Lung microvascular endothelial cell (primary cell): ENCODE measurements at places on chromosomes 7 and 10. TPM values are rescaled to one million over a fixed set of nuclear protein-coding genes. Genes with fewer than 3 reads are reported as not detected.

STEAP2 gene
- under 0.01 and 2.0 TPM in 2 replicates for total RNA-seq

EMX2 gene
- not detected in 2 replicates for total RNA-seq

TWNK gene
- total RNA-seq: 3.5 and 6.3 TPM in 2 replicates

CPSF4 gene
- total RNA-seq: 16.3 and 17.4 TPM in 2 replicates

SLC18A3 gene
- total RNA-seq: not detected in 2 replicates

SCIN gene
- total RNA-seq: not detected in 2 replicates

SDK1 gene
- total RNA-seq: 0.44 and 0.79 TPM in 2 replicates

SFTPA1 gene
- not detected in 2 replicates for total RNA-seq

EGFR gene
- total RNA-seq: 0.20 and 0.65 TPM in 2 replicates

GIMAP6 gene
- total RNA-seq: 159 and 175 TPM in 2 replicates

ERVW-1 gene
- not detected in 2 replicates for total RNA-seq

DNA sequence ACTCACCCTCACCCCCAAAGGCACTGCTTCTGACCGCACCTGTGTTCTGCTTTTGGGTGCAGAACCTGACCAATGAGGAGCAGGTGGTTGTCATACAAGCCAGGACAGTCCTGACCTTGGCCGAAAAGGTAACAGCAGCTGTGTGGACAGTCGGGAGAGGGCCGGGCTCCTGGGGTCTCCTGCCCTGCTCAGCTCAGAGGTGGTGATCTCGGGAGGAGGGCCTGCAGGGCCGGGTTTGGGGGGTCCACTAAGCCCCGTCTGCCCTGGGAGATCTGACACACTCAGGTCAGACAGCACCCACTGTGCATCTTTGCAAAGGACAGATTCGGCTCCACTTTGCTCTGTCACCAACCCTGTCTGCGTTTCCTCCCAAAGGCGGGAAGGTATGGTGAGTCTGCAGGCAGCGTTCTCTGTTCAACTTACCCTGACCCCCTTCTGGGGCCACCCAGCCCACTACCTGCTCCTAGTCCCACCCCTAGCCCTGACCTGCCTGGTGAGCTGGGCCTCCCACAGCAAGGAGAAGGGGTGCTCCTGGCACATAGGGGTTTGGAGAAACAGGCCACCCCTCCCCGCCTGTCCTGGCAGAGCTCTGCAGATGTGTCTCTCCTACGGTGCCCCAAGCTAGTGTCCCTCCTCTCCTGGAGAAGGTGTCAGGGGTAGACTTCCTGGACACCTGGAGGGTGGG lies 33.7 kb upstream of the DPYSL4 start:
- DNase-seq: no peak

DNA sequence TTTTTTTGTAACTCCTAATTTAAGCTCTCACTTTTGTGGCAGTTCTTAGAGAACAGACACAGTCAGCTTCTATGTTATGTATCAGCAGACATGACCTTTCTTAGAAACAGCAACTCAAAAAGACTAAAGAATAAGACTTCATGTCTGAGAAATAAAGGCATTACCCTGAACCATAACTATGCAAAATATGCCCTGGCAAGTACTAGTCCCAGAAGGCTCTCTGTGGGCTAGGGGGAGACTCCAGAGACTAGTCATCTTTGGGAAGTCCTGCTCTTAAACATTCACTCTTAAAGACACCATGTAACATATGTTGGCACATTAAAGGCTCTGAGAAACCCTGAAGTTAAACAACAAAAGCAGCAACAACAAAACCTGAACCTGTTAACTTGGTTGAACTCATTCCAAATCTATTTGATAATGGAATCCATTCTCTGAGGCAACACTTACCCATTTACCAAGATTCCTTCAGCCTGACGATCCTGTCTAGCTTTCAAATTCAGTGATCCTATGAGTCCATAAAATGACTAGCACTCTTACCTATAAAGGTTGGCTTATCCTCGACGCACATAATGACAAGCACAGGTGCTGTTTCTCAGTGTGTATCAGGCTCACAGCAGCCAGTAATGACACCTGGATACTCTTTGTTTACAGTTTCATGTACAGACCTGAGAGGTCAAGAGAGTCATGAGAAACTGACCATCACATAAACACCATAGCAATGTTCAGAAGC lies 62.3 kb downstream of the OSBPL3 start:
- no peak for DNase-seq

GRCh38 chr10:103458720-103459119 lies at the start of gene CALHM1:
TSS of gene CALHM1 (minus strand) at chr10:103458900. CDS start at chr10:103458751, 149 bp downstream.
- no peak for DNase-seq

GRCh38 chr10:73768881-73769280 lies 13.0 kb upstream of the CHCHD1 start:
- DNase-seq: no peak

GRCh38 chr7:31017032-31017675 lies 35.0 kb upstream of the ADCYAP1R1 start:
- DNase-seq: no peak

DNA sequence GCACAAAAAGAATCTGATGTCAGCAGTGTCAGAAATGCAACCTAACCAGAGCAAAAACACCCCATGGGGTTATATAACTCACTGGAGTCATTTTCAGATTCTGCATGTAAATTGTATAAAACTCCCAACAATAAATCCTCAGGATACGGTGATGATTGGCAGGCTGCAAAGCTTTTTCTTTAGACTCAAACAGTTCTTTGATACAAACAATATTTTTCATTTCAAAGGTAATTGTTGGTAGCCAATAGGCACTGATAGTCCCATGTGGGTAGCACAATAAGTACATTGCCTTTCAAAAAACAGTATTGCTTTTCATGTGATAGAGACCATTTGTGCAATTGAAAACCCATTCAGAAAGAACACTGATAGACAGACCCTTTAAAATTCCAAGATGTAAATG lies 98.0 kb downstream of the TMEM26 start:
- no peak for DNase-seq

- DNase-seq: peak; percentile 66
These were observed 17.7 kb downstream of the CLIP2 start for GRCh38 chr7:74306730-74307469.

DNA sequence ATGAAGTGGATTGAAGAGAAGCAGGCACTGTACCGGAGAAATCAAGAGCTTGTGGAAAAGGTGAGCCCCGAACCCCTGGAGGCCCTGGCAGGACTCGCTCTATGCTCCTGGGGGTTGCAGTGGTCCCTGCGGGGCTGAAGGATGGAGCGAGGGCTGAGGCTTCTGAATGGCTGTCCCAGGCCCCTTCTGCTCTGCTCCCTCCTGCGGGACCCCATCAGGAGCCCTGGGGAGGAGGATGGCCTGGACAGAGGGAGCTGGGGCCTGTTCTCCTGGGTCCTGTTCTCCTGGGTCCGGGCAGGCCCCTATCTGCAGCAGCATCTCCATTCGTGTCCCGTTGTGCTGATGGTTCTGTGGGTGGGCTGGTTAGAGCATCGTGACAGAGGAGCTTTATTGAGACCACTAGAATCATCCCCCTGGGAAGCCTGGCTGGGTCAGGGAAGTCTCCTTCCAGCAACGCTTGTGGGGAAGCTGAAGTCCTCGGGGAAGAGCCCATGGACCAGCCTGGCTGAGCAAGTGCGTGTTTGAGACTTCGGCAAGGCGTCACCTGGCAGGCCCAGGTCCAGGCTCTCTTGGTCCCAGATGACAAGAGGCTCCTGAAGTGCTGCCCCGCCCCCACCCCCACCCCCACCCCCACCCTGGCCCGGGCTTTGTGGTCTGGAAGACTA lies 41.1 kb upstream of the DPYSL4 start:
- no peak for DNase-seq

DNA sequence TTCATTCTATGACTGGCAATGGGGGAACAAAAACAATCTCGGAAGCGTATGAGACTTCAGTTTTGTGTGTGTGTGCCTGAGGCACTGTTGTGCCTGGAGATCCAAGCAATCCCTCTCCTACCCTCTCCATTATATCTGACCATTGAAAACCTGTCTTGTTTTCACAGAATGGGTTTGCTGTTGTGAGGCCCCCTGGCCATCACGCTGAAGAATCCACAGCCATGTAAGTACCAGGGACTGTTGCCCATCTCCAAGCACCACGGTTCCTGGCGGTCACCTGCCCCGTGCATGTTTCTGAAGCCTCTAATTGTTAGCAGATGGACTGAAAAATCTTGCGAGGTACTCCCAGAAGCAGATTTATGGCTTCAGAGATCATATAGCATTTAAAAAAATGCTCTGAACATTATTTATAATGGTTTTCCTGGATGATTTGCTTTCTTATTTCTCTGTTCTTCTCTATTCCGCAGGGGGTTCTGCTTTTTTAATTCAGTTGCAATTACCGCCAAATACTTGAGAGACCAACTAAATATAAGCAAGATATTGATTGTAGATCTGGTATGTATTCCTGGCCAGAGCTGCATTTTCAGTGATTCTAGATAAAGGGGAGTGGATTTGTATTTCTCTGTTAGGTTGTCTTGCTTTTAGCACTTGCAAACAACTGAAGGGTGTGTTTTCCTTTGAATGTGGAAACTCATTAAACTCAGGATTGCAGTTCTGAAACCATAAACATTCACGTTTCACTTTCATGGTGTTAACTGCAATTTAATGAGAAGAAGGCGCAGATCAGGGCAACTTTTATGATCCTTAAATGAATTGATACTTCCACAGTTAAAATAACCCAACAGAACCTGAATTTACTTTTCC lies 288.2 kb downstream of the TWIST1 start:
- no peak for DNase-seq

DNA sequence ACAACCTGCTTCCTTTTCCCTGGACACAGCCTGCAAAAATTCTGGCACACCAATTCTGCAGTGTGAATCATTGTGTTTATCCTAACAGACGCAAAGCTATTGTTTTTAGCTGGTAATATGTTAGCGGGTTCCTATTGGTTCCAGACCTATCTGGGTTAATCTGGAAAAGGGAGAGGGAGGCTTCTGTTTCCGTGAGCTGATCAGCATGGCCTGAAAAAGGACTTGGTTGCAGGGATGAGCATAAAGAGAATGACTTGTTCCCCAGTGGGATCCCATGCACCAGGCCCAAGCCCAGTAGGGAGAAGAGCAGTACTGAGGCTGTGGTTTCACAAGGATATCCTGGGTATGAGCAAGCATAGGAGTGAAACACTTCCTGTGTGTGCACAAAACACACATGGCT lies 78.4 kb downstream of the PDE1C start:
- peak; percentile 82 for DNase-seq
